ENCODE measurements at places on chromosomes 11 and 22.

DNA sequence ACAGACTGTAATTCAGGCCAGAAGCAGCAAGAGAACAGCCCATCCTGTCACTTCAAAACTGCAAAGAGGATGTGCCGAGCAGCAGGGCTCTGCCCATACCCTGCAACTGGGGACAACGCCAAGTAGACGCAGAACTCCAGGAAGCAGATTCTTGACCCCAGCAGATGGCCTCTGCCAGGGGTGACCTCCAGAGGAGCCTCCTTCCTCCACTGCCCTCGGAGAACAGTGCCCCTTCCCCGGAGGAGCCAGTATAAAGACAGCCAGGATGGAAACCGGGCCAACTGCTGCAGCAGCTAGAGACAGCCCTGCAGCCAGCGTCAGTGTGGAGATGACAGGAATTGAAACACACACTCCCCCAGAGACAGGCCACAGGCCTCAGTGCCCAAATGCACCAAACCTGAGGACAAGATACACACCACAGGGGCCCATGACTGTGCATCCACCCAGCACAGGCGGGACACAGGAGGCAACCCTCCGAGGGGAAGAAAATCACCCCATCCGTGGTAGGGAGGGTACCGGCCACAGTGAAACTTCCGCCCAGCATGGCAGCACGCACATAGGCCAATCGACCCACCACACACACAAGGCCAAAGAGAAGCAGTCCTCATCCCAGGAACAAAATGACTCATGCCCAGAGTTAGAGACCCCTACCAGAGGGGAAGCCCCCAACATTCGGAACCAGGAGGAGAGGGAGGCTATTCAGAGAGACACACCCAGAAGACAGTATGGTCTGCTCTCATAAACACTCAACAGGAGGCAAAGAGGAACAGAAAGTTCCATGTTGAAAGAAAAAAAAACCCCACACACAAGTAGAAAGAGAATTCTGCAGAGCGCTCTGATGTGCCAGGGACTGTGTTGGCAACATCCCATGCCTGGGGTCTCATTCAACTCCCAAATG is 5.6 kb downstream of the AHNAK start:
- no peak for DNase-seq

DNA sequence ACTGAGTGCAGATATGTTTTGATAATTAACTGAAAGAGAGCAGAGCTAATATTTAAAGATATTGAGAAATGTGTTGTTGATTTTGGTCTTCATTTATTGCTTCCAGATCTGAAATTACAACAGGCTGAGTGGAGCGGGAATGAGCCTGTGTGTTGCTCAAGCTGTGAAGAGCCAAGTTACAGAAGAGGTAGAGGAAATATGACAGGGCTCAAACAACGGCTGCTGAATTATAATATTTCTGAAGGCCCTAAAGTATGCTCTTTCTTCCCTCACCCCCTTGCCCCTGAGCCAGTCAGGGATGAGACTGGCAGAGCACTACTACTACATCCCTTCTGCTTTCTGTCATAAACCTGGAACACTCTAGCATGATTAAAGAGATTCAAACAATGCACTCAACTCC is 115.6 kb downstream of the FANCF start:
- DNase-seq, result no peak

DNA sequence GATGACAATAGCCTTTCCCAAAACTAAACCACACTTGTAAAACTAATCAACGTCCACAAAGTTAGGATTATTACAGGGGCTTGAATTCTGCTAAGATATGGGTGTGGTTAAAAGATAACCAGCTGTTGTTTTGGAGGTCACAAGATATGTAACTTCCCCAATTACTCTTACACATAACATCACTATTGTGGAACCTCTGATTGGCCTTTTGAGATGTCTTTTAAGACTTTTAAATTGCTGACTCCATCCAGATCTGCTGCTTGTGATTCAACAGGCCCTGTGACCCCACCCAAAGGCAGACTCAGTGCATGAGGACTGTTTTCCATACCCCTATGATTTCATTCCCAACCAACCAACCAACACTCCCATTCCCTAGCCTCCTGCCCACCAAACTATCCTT is 893.9 kb downstream of the OPCML start:
- no peak for DNase-seq

DNA sequence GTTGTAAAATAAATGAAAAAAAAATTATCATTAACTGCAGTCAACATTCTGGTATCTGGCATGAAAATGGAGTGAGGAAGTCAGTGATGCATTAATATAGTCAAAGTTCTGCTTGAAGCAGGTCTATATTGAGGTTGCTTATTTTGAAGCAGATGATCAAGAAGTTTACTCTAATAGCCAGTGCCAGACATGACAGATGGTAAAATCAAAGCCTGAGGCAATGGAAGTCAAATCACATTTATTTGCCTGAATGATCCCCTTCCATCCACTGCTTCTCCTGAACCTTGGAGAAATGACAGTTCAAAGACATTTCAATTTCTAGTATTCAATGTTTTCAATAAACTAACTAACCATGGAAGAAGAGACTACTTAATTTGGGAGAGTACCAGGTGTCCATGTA is 430.0 kb downstream of the FAM181B start:
- DNase-seq, result no peak

DNA sequence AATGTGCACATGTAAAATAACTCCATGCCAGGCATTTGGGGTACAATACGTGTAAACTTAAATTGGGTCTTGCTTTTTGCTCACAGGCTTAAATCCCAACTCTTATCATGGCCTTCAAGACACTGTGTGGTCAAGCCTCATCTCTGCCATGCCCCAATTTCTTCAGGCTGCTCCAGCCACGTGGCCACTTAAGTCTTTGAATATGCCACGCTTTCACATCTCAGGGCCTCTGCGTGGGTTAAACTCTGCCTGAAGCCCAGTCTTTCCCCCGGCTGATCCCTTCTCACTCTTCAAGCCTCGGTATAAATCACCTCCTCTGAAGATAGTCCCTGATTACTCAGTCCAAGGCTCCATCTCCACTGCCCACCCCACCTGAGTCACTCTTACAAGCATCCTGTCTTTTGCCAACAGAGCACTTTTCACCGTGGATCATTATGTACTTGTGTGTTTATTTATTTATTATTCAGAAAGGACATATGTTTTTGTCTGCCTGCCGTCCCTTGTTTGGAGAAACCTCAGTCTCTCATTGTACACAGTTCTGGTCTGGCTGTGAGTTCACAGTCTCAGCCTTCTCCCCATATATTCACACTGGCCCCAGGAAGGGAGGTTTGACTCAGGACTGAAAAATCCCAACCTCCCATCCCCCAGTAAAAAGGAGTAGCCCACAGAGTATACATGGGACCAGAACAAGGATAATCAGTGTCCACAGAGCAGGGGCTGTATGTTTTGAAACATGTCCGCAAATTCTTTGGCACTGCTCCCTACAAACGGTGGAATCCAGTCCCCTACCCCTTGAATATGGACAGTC is 344.7 kb downstream of the MN1 start:
- DNase-seq, result no peak

- DNase-seq, result no peak
Observed at GRCh38 chr22:30175690-30176288, 70.8 kb downstream of the LIF start.

DNA sequence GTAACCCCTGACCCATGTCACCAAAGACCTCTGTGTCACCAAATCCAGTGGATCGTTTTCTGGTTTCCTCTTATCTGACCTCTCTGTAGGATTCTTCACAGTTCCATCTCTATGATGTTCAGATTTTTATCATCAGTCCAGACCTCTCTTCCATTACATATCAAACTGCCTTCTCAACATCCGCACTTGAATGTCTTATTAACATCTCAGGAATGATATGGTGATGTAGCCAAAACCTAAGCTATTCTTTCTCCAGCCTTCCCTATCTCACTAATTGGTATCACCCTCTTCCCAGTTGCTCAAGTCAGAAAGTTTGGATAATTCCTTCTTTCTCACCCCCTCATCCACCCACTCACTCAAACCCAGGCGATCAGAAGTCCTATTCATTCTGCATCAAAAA is 13.4 kb downstream of the APLNR start:
- DNase-seq, result no peak

GRCh38 chr11:65316227-65317024 is 1.8 kb downstream of the CDC42EP2 start:
- DNase-seq, result no peak

DNA sequence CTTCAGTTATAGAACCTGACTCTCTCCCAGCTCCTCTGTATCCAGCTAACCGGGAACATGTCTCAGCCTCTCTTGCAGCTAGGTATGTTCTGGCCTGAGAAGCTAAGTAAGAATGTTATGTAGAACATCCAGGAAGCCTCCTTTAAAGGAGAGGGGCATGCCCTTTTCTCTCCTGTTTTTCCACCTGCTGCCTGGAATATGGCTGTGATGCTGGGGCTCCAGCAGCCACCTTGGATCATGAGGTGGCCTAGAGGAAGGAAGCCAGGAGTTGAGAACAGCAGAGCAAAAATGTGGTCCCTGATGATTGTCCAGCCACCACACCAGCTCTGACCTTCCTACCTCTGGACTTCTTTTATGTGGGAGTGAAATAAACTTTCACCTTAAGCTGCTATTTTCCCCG is 117.6 kb downstream of the MPPED1 start:
- DNase-seq, result no peak
